ENCODE measurements at places on chromosomes 13 and 19. TPM values are rescaled to one million over a fixed set of nuclear protein-coding genes. Genes with fewer than 3 reads are reported as not detected.
A peak's percentile ranks its signal among the peaks of the same experiment; 100 is the strongest.

Gene LSR
- 49.7 TPM for polyA plus RNA-seq

Gene ZNF177
- polyA plus RNA-seq = 16.9 TPM

Gene VMAC
- 7.3 TPM for polyA plus RNA-seq

Gene RASAL3
- 1.9 TPM for polyA plus RNA-seq

Gene TRPM4
- 11.5 TPM for polyA plus RNA-seq

Gene SLC10A2
- 10.3 TPM for polyA plus RNA-seq

Gene LILRB4
- polyA plus RNA-seq = 1.1 TPM

Gene COX6B2
- polyA plus RNA-seq = 0.14 TPM

Gene ZNF560
- 0.21 TPM for polyA plus RNA-seq

Gene GJB2
- polyA plus RNA-seq = 0.66 TPM

Gene NCR1
- polyA plus RNA-seq = 0.86 TPM

- DNase-seq = no peak
Measured at GRCh38 chr19:55552620-55553019, 7.3 kb upstream of the SBK3 start.

DNA sequence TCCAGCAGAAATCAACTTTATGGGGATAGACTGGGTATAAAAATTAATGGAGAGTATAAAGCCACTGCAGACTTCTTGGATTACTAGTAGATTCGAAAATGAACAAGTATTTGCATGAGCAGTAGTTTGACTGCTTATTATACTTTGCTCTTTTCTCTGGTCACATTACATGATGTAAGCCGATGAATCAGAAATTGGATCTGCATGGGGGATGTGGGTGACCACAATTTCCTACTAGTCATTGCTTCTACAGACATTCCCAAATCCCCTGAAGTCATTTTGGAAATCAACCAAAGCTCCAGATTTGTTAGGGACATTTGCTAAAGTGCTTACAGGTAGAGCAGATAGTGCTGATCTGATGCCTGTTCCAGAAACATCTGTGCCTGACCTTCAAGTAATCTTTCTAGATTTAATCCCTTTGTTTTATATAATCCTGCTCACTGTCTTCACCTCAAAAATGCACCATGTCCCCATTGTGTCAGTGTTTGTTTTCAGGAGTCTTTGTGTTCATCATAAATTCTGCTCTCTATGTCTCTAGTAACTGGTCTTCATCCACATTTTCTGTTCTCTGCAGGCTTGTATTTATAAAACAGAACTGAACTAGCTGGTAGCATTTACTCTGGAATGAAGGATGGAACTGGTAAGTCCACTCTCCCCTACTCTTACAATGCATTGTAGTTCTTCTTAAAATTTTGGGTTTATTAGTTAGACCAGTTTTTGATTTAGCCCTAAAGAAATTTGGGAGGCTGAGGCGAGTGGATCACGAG lies 201.5 kb upstream of the CSNK1A1L start:
- DNase-seq = no peak

DNA sequence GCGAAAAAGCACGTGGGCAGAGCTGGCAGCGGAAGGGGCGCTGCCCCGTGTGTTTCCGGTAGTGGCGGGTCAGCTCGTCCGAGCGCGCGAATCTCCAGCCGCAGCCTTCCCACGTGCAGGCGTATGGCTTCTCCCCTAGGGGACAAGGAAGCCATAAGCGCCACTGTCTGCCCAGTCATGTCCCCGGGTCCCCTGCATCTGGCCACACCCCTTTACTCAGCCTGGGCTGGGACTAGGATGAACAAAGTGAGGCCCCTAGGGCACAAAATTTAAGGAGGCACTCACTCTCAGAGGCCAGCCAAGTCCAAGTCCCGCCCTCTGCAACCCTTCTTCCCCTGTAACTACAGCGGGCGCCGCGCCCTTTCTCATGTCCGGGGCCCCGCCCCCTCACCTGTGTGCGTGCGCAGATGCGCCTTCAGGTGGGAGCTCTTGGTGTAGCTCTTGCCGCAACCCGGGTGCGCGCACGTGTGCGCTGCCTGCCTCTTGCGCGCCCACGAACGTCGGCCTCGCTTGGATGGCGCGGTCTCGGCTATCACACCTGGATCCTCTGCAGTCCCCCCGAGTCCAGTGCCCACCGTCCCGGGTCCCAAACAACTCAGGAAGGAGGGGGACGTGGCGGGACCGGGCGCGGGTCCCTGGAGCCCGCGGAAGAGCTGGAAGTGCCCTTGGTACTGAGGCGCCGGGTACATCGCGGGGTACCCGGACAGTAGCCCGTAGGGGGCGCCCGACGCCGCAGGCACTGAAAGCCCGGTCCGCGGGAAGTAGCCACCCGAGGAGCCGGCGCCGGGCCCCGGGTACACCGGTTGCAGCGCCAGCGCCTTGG lies 1.9 kb downstream of the KLF1 start:
- DNase-seq = no peak

DNA sequence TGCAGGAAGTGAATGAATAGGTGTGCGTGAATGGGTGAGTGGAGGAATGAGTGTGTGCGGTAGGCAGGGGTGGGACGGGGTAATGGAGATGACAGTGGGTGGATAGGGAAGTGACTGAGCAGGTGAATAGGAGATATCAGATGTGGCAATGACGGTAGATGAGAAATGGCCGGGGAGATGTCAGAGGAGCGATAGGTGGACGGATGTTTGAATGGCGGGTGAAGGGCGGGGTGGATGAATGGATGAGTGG lies 1.5 kb downstream of the TTC9B start:
- DNase-seq = no peak

GRCh38 chr19:16951529-16951928 lies 62.7 kb downstream of the F2RL3 start:
- DNase-seq = no peak

GRCh38 chr19:8641908-8642547 lies 11.6 kb downstream of the NFILZ start:
- DNase-seq = peak; percentile 23

- DNase-seq = no peak
Measured at GRCh38 chr13:72246396-72246795, 379.4 kb upstream of the DACH1 start.

DNA sequence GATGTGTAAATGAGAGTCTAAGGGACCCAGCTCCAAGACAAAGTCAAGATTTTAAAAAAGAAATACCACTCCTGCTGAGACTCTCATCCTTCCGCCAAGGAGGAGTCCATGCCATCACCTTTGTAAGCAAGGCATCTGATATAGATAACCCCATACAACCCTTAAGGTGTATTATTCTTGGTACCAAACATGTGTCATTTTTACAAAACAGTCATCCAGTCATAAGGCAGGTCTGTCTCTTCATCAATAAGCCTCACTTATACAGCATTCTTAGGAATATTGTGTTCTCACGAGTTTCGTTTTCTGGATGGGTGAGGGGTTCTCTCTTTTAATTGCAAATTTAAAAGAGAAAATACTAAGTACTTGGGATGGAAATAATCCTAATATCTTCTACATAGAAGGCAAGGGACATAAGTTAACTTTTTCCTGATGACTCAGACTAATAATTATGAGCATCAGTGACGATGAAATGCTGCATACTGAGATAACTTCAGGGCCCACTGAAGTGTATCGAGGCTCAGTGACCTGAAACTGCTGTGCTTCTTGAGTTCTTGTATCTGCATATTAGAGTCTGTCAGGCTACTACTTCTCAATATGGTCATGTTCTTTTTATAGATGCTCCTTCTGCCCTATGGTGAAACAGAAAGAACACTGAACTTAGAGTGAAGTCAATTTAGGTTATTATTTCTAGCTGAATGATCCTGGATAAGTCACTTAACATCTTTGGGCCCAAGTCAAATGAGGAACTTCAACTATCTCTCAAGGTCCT lies 166.6 kb downstream of the KLF12 start:
- no peak for DNase-seq

GRCh38 chr19:9671655-9672054 lies 3.2 kb downstream of the ZNF562 start:
- DNase-seq = no peak

- DNase-seq = no peak
Measured at GRCh38 chr19:37594982-37595382, 306 bp downstream of the ZNF540 start.

DNA sequence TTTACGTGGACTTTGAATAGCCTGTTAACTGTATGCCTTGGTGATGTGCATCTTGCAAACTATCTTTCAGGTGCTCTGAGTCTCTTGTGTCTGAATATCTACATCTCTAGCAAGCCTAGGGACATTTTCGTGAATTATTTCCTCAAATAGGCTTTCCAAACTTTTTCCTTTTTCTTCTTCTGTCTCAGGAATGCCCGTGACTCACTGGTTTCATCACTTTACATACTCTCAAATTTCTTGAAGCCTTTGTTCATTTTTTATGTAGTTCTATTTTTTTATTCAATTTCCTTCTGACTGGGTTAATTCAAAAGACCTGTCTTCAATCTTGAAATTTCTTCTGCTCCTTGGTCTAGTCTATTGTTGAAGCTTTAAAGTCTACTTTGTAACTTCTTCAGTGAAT lies 332.2 kb downstream of the OXGR1 start:
- DNase-seq = no peak

DNA sequence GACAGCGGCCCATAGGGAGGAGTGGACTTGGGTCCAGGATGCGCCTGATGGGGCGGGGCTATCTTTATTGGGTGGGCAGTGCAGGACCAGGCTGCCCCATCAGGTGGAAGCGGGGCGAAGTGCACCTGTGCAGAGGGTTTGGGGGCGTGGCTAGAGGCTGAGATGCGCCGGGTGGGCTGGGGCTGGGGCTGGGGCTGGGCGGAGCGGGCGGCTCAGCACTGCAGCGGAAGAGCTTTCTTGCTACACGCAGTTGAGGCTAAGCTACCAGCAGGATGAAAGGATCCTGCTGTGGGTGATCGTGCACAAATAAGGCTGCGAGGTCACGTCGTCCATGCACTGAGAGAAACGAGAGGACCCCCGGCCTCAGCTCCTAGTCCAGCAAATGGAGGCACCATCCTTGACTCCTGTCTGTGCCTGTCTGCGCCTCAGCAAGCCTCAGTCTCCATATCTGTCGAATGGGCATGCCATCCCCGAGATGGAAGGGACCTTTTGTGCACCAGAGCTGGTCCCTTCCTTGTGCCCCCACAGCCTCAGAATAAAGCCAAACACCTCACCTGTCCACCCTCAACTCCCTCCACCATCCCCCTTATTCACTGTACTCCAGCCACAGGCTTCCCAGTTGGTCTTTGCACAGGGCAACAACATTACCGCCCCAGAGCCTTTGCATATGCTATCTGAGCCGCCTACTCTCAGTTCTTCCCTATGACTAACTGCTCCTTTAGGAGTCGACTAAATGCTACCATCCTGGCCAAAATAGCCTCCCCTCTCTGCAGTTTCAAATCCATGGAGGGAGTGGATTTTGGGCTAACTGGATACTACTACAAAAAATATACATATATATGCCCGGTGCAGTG lies 21.0 kb upstream of the HOMER3 start:
- DNase-seq = no peak

- DNase-seq = no peak
Measured at GRCh38 chr19:37698216-37698615, 21.3 kb downstream of the ZNF607 start.

- DNase-seq = no peak
Measured at GRCh38 chr13:40485611-40486517, 180.6 kb downstream of the FOXO1 start.

DNA sequence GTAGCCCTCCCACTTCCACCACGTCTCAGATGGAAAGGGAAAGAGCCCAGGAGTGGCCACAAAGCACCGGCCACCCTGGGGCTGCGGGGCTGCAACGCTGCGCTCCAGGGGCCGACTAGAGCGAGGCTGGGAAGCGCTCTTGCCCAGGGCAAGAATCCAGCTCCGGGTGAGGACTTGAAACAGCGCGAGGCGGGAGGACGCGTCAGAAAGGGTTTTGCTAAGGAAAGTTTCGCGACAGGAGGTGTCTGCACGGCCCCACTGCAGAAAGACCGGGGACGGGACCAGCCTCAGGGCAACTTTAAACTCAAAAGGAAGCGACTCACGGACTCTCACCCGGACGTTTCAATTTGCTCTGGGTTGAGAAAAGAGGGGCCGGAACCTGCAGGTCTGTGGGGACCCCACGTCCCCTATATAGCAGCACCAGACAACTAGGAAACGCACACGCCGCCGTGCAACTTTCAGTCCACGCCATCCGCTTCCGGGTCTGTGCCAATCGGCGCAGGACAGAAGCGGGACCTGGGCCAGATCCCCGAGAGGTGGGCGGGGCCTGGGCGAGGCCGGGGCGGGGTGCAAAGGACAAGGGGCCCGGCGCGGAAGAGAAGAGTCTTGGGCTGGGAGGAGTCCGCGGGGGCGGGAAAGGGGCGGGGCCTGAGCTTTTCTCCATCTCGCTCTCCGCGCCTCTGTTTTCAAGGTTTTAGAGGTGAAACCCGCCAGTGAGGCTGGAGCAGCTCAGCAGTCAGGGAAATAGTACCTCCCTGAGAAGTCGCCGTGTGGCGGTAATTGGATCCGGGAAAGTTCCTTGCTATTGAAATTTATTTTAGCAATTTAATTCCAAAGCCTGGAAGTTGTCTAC lies at the start of gene ZNF816:
TSS of gene ZNF816 (minus strand) at position 488 of the 853 bp plus-strand sequence. CDS start 6,792 bp downstream, outside the sequence.
- DNase-seq = peak; percentile 95

DNA sequence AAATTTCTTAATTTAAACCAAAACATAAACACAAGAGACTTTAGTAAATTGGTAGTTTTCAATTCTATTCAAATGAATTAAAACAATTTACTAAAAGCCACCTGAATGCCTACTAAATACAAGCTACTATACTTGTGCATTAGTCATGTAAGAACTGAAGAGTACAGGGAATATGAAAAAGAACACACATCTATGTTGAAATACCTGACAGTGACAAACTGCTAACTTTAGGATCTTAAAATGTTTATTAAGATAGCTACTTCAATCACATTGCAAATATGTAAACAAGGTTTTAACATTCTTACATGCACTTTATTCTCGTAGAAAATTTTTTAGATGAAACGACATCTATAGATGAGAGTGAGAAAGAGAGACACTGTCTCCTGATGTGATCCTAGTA lies 4.1 kb downstream of the SPRYD7 start:
- DNase-seq = no peak

- no peak for DNase-seq
Measured at GRCh38 chr13:100396776-100397175, 191.8 kb downstream of the GGACT start.

DNA sequence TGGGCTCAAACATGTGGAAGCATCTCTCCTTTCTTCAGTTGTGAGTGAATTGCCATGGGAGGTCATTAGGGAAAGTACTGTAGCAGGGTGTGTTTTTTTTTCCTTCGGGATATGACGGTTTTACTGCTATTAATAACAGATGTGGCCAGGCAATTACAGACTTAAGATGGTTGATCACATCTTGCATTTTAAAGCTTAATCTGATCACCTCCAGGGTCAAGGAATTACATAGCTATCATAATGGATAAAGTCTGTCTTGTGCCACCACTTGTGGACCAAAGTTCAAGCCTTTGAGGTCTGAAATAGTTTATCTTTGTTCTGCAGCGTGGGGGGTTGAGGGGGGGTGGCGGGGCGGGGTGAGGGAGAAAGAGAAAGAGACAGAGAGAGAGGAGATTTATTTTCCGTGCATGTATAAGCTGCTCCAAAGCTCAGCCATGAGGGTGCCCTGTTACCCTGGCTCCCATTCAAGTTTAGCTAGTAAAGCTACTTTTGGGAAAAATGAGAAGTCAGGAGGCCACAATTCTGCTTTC lies 5.5 kb upstream of the SERP2 start:
- DNase-seq = no peak

Data from right lung (tissue), 10 donors.